PC-3 (cell line): ENCODE measurements at places on chromosomes 16 and 17. TPM values are rescaled to one million over a fixed set of nuclear protein-coding genes. Genes with fewer than 3 reads are reported as not detected.

The APOH gene
- not detected in 2 replicates for total RNA-seq

The HID1 gene
- 40.6 and 51.0 TPM in 2 replicates for total RNA-seq

The SLC9A5 gene
- total RNA-seq = 0.81 and 1.1 TPM in 2 replicates

The WNT9B gene
- total RNA-seq = not detected in 2 replicates

The HSD11B2 gene
- total RNA-seq = 2.4 and 8.3 TPM in 2 replicates

The TUFM gene
- 185 and 198 TPM in 2 replicates for total RNA-seq

GRCh38 chr16:72399811-72400210, 227.9 kb upstream of the PMFBP1 start:
- DNase-seq = no peak

GRCh38 chr17:82965371-82965770, 114.0 kb upstream of the METRNL start:
- DNase-seq = no peak

DNA sequence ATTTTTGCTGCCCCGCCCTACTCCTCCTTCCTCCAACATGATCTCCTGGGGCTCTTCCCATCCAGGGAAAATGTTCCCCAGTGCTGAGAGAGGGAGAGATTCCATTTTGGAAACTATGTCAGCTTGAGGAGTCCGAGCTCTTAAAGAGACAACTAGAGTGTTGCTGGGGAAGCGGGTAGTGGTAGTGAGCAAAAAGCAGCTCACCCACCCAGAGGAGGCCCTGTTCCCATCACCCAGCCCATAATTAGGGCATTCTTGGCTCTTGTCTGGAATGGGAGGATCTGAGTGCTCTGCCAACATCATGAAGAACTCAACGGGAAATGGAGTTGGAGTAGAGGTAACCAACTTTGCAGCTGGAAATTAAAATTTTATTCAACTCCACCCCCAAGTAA, 9.1 kb upstream of the MSL1 start:
- no peak for DNase-seq

DNA sequence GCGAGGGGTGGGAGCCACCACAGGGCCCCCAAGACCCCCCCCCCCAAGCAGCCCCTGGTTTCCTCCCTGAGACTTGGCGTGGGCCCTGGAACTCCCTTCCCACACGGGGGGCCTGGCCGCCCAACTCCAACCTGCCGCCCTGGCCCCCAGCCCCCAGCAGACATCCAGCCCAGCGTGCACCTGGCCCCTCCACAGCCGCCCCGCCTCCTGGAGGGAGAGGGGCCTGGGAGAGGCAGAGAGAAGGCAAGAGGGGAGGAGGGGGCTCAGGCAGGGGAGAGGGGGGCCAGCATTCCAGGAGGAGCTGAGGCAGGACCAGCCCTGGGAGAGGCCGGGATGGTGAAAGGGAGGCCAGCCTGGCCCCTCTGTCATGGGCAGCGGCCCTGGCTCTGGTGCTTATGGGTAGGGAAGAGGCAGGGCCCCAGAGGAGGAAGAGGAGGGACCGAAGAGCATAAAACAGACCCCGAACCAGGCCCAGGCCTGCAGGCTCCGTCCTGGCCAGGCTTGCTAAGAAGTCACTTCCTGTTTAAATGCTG, 16.7 kb downstream of the IL34 start:
- no peak for DNase-seq

DNA sequence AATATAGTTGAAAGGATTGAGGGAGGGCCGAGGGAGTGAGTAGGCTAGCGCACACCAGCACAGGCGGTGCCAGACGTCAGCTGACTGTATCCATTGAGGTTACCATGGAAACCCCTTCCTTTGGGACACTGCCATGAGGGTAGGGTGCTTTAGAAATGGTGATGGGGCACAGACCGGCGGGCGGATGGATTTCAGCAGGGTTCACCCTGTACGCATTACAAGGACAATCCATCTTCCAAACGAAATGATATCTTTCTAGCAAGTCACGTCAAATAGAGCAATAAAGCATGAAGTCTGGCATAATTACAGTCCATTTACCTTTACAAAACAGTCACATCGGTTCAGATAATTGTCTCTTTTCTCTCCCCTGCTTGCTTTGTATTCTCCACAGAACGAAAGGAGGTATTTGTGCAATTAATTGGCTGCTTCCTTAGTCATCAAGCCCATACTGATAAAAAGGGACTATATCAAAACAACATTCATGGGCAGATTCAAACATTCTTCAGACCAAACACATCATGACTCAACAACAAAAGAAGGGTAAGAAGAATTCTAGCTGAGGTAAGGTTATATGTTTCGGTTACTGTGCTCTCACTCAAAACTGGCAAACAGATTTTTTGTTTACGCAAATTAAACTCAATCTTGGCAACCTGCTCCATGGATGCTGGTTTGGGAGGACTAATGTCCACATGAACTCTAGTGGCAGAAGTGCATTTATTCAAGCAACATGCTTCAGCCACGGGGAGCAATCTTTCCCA, 140.6 kb downstream of the CDK5R1 start:
- DNase-seq = peak; percentile 7

DNA sequence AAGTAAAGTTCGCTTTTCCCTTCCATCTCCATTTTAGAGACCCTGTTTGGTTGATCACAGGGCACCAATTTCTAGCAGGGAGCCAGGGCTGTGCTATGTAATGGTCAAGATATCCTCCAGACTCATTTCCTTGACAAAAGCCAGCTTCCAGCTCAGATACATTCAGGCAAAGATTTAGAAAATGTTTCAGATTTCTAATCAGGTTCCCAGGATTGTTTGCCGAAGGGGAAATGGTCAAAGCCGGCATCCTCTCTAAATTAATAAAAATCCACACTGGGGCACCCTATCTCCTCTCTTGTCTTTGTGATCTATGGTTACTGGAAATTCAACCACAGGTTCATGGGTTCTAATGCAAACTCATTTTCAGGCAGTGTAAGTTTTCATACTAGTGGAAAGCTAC, 686.8 kb upstream of the KIF2B start:
- DNase-seq = no peak

DNA sequence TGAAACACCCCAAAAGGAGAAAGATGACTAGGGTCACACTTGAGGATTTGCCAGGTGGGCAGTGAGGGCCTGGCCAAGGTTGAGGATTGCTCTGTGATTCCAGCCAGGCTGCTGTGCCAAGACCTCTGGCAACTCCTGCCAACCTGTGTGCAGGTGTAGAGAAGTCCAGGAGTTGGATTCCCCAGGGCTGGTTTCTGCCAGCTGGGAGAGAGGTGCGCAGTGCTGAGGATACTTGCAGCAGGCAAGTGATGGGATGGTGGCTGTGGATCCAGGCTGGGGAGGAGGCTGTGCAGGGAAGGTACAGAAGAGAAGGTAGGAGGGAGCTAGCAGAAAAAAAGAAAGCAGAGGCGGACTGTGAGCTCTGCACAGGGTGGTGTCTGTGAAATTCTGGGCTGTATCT, 6.6 kb downstream of the RIPOR1 start:
- DNase-seq = no peak

- DNase-seq = no peak
Measured at GRCh38 chr16:28308794-28309584, 16.7 kb downstream of the SBK1 start.

DNA sequence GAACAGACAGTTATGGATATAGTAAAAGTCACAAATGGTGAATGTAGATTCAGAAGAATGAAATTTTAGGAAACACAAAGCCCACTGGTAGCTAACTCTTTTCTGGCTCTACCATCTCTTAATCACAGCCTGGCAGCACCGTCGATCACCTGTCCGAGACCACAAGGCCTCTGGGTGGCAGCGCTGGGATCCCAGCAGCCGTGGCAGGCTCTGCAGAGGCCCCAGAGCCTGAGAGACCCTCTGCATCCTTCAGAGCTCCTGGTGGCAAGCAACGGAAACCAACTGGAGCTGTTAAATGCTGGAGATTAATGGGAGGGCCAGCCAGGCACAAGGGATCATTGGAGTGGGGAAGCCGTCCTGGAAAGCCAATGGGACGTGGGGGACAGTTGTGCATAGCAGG, 26.3 kb downstream of the LAT start:
- no peak for DNase-seq
